CMK (cell line): ENCODE measurements at places on chromosomes 5 and 9.

- DNase-seq, result no peak
Measured at GRCh38 chr9:69391946-69392345, 66.9 kb downstream of the ENTREP1 start.

- DNase-seq, result no peak
Measured at GRCh38 chr9:23783509-23783908, 42.5 kb downstream of the ELAVL2 start.

- no peak for DNase-seq
Measured at GRCh38 chr9:105194234-105194633, 50.2 kb upstream of the SLC44A1 start.

DNA sequence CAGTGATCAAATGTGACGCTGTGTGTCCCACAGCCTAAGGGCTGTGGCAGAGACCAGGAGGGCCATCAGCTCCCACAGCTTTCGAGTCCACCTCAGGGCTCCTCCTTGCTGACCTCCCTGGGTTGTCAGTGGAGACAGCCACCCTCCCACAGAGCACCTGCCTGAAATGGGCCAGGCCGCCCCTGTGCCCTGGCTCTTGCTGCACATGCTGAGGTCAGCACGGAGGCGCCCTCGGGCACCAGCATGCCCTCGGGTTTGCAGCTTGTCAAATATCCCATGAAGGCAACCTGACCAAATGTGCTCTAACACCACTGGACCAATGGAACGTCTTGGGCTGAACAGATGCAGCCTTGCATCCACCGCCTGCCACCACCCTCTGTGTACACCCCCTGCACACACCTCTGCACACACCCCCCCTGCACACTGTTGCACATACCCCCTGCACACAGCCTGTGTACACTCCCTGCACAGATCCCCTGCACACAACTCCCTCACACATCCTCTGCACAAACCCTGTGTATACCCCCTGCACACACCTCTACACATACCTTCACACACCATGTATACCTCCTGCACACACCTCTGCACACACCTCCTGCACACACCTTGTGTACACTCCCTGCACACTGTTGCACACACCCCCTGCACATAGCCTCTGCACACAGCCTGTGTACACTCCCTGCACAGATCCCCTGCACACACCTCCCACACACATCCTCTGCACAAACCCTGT, 2.0 kb upstream of the CEP72 start:
- no peak for DNase-seq

- DNase-seq, result no peak
Measured at GRCh38 chr5:41885286-41885685, 15.1 kb upstream of the OXCT1 start.

DNA sequence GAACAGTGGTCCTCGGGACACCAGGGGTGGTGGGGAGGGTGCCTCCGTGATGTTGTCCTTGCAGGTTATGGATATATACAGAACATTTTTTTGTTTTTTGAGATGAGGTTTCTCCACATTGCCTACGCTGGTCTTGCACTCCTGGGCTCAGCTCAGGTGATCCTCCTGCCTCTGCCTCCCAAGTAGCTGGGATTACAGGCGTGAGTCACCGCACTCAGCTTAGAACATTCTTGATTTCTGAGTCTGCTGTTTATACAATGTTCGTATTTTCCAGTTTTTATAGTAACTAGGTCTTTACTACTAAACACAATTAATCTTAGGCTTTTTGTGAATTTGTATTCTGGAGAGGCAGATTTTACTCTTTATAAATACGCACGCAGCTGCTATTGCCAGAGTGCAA, 6.0 kb downstream of the PMPCA start:
- no peak for DNase-seq

GRCh38 chr9:20441711-20442423, 180.4 kb downstream of the MLLT3 start:
- DNase-seq, result no peak

- no peak for DNase-seq
Measured at GRCh38 chr9:132383462-132383883, 23.2 kb downstream of the TTF1 start.

GRCh38 chr5:172104801-172105701, 83.0 kb downstream of the STK10 start:
- no peak for DNase-seq

DNA sequence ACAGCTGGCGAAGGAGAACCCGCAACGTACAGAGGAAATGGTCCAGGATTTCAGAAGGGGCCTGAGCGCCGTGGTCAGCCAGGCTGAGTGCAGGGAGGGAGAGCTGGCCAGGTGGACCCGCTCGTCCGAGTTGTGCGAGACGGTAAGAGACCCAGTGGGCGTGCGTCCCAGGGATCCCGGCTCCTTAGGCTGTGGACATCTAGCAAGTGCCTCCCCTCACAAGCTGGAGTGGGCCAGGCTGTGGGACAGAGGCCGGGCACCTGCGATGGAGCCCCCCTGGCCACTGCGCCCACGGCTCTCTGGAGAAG, 29.5 kb upstream of the LRRC14B start:
- no peak for DNase-seq

GRCh38 chr5:35129276-35129675, 81.5 kb upstream of the AGXT2 start:
- DNase-seq, result no peak

GRCh38 chr5:65209341-65209740, 272.4 kb downstream of the ADAMTS6 start:
- no peak for DNase-seq

GRCh38 chr5:21711866-21712758, 1141.0 kb downstream of the CDH12 start:
- no peak for DNase-seq

- DNase-seq, result no peak
Measured at GRCh38 chr5:126515337-126515736, 79.7 kb downstream of the ALDH7A1 start.

- no peak for DNase-seq
Measured at GRCh38 chr9:91903126-91903911, 46.7 kb downstream of the ROR2 start.

DNA sequence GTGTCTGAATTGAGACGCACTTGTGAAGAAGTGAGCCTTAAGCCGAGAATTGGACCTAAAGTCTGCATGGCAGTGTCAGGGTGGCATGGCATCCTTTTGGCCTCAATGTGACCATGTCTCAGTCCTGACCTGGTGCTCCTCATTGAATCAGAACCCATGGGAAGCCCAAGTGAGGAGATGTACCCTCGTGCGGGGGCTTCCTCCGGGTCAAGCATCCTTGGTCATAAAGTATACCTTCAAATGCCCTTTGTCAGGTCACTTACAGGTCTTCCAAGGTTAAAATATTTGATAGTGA, 202.2 kb downstream of the GADD45G start:
- no peak for DNase-seq

DNA sequence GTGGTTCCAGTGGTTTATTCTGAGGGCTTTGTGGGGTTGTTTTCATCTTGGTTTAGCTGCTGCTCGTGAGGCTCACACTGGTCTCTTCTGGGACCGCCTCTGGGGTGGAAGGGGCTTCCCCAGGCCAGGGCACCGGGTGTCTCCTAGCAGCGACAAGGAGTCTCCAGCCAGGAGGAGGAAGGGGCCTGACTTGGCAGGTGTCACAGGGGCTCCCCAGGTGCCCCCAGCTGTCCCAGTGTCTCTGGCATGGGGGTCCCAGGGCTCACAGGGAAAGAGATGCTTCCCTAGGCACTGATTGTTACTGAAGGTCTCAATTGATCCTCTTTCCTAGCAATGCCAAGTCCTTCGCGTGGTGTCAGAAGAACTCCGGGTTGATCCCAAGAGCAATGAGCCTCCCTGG, 241.1 kb upstream of the IRX4 start:
- no peak for DNase-seq

DNA sequence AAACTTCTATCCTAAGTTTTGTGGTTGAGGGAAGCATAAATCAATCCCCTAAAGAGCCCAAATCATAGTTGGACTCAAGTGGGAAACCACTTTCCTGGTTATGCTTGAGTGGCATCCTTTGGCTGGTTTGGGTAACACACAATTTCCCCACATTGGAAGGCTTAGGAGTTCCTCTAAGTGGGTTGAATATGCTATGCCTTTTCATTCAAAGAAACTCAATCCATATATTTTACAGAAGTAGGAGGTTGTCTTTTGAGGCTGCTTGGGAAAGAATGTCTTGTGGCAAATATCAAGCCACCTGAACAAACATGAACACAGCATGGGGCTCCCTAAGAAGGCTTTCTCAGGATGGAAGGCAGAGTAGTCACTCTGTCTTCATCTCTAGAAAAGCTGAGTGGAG, 121.1 kb downstream of the SPATA31D1 start:
- no peak for DNase-seq

DNA sequence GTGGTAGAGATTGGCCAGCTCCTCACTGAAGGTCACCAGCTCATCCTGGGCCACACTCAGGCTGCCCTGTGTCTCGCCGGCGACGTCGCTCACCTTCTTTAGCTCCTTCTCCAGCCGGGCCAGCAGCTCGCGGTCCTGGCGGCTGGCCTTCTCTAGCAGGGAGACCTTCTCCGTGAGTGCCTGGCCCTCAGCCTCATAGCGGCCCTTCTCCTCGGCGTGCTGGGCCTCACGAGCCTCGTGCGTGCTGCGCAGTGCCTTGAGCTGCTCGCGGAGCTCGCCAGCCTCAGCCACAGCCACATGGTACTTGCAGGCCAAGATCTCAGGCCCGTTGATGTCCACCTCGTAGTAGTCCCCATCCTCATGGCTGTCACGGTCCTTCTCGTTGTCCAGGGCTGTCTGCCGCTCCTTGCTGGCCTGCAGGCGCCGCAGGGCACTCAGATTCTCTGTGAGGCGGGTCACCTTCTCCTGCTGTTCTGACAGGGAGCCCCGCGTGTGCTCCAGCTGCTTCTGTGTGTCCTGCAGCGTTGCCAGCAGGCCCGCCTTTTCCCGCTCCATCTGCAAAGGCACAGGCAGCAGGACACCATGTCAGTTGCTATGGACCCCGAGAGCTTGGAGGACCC, 45.5 kb downstream of the BICD2 start:
- DNase-seq, result no peak

DNA sequence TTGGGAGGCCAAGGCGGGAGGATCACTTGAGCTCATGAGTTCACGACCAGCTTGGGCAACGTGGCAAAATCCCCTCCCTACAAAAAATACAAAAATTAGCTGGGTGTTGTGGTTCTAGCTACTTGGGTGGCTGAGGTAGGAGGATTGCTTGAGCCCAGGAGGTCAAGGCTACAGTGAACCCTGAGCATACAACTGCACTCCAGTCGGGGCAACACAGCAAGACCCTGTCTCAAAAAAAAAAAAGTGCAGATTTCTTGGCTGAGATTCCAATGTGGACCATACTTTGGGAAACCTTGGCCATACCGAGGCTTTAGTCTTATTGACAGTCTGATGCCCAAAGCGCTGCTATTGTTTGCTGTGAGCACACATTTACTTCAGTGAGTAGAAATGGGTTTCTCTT, 113.6 kb upstream of the CLINT1 start:
- DNase-seq, result no peak

GRCh38 chr9:124505006-124505900, 1.9 kb downstream of the NR5A1 start:
- no peak for DNase-seq

DNA sequence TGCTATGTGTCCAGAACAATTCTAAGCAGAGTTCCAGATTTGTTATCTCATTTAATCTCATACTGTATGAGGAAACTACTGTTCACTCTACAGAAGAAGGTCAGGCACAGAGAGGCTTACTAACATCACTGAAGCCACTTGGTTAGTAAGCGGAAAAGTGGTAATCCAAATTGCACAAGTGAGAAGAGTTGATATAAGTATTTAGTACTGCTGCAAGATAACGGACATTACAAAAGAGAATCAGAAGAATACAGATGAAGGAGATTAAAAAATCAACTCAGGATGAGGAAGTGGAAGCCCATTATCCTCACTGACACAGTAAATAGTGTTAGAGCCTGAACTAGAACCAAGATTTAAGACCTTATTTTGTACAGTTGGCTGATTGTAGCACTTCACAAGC, 22.3 kb upstream of the TLR4 start:
- no peak for DNase-seq

DNA sequence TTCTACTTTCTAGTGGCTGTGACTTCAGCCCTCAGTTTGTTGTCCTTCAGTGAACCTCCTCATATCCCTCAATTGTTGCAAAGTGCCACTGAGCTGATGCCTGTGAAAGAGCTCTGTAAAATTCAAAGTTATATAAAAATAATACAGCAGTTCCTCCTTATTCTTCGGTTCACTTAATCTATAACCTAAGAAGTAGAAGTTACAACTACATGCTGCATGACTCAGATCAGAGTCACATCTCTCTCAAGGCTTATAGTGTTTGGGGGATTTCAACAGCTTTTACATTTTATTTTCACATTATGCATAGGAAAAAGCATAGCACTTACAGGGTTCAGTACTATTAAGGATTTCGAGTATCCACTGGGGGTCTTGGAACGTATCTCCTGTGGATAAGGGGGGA, 25.1 kb upstream of the GCNT1 start:
- DNase-seq, result no peak

DNA sequence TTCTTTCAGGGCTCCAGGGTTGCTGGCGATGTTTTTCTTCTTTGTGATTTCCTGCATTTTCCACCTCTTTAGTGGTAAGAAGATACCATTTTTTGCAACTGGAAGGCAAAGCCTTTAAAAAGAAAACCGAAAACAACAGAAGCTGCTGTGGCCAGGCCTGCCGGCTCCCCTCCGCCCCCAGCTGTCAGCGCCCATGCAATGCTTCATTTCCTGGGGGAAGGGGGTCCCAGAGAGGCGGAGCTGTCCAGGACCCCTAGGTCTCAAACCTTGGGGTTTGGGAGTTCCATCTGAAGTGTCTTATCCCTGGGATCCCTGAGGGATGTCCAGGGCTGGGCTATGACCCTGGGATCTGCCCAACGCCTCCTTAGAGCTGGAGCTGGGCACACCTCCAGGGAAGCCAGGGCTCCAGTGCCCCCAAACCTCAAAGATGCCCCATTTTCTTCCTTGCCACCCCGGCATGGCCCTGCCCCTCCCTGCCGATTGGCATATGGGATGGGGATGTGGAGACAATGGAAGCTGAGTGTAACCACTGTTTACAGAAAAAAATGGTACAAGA, 257.2 kb upstream of the MVB12B start:
- no peak for DNase-seq

GRCh38 chr9:82706786-82707185, 356.2 kb downstream of the RASEF start:
- no peak for DNase-seq

- DNase-seq, result no peak
Measured at GRCh38 chr5:141411575-141411974, 1.2 kb upstream of the PCDHGA10 start.

DNA sequence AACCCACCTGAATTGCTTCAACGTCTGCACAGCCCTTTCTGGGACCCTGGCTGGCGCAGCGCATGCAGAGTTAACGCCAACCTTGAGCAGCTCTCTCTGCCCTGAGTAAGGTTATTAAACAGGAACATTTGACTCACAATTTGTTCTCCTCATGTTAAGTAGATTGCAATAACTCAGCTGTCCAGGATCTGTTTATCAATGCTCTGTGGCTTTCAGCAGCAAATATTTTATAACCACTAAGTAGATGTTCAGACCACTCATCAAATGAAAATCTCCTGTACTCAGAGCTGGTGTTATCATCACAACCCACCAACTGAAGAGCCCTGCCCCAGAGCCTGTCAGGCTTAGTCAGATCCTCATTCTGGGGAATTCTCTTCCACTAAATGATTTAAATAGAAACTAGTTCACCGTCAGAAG, 403.0 kb downstream of the ZNF608 start:
- no peak for DNase-seq

- DNase-seq, result no peak
Measured at GRCh38 chr5:142512043-142513042, 173.5 kb downstream of the FGF1 start.
